Endodermal cell (in vitro differentiated cells): ENCODE measurements at places on chromosomes 11 and 22. TPM values are rescaled to one million over a fixed set of nuclear protein-coding genes. Genes with fewer than 3 reads are reported as not detected.
A peak's percentile ranks its signal among the peaks of the same experiment; 100 is the strongest.

Gene OR2D2
- total RNA-seq: not detected in 3 replicates

Gene KLHL35
- 1.3 TPM in 1 of 3 replicates, not detected in the others for total RNA-seq

Gene GAS2
- 1.9 to 4.5 TPM (median 4.1 TPM) in 3 replicates for total RNA-seq

Gene FADS3
- 27.8 and 28.4 TPM in 2 replicates for total RNA-seq

DNA sequence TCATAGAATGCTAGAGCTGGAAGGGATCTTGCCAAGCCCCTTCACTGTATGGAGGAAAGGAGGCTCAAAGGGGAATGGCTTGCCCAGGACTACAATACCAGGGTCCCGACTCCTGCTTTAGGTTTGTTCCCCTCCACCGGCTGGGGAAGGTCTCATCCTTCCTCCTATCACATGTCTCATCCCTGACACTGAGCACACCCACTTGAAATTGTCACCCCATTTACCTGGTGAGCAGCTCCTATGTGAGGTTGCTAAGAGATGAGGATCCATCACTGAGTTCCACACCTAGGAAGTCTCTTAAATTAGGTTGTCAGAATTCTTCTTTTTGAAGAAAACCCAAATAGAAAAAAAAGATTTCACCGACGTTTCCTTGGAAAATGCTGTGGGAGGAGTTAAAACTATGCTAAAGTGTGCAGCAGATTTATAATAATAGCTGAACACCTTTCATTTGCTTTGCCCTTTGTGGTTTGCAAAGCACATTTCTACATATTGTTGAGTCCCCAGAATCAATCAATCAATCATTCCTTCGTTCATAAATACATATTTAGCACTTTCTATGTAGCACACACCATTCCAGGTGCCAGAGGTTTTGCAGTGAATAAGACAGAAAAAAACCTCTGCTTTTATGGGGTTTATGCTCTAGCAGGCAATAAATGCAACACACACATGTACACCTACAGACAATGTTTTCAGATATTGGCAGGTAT lies 91.7 kb downstream of the TENM4 start:
- no peaks in the 10 kb centered on the region for H3K27me3 ChIP-seq
- H3K4me1 ChIP-seq: no peaks in the 10 kb centered on the region
- no peak overlapping the region for H3K4me3 ChIP-seq
- H3K27ac ChIP-seq: no peak overlapping the region
- DNase-seq: no peak

DNA sequence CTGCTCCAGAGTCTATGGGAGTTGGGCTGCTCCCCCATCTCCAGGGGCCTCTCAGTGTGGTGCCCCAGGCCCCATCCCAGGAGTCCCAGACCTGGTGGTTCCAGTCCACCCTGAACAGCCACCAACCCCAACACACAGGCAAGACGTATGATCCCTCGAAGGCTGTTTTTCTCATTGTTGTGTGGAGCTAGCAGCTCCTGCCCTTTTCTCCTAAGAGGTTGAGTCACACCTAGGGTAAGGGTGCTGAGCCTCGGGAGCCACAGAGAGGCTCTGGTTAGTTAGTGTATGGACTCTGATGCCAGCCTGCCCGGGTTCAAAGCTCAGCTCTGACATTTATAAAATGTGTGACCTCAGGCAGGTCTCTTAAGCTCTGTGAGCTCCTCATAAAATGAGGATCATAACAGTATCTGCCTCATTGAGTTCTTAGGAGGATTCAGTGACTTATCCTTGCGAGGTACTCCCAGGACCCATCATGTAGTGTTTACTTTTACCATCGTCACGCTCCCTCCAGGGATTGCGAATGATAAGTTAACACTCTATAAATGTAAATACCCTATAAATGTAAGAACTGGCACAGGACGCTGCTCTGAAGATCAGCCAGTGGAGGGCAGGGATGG lies 47.2 kb downstream of the FBLN1 start:
- DNase-seq: no peak
- no peak overlapping the region for H3K4me3 ChIP-seq
- no peaks in the 10 kb centered on the region for H3K4me1 ChIP-seq
- no peak overlapping the region for H3K27ac ChIP-seq
- no peaks in the 10 kb centered on the region for H3K27me3 ChIP-seq

GRCh38 chr22:35752006-35752862 lies 34.6 kb downstream of the APOL5 start:
- no peak for DNase-seq
- no peaks in the 10 kb centered on the region for H3K27me3 ChIP-seq
- H3K4me1 ChIP-seq: no peaks in the 10 kb centered on the region
- H3K36me3 ChIP-seq: peaks cover 68% of the 10 kb centered on the region
- no peak overlapping the region for H3K4me3 ChIP-seq

DNA sequence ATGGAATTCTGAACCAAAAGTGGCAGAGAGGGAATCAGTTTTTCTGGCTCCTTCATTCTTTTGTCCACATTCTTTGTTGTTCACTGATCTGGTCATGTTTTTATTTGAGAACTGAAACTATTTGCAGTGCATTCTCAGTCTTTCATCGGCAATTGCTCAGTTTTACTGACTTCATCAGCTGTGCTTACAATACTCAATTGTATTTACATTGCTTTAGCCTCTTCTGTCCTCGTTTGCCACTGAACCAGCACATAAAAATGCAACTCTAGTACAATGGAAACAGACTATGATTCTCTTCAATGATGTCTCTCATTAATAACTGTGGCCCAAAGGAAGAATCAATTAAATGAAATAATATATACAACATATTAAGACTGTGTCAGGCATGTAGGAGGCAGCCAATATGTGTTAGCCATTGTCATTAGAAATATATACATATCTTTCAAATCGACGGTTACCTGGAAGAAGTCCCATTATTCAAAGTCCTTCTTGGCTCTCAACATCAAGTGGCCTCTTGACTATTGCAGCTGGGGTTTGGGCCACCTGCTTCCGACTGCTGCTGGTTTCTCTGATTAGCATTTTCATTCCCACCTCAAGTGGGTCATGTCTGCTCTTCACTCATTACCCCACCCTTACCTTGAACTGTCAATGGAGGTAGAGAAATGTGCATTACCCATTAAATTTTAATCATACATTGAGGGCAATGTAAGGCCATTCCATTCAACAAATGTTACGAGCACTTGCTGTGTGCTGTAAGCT lies 600.1 kb downstream of the INSC start:
- peaks cover 14% of the 10 kb centered on the region for H3K4me1 ChIP-seq
- peak; percentile 23 for DNase-seq
- no peak overlapping the region for H3K4me3 ChIP-seq
- H3K27me3 ChIP-seq: no peaks in the 10 kb centered on the region
- H3K36me3 ChIP-seq: no peaks in the 10 kb centered on the region

DNA sequence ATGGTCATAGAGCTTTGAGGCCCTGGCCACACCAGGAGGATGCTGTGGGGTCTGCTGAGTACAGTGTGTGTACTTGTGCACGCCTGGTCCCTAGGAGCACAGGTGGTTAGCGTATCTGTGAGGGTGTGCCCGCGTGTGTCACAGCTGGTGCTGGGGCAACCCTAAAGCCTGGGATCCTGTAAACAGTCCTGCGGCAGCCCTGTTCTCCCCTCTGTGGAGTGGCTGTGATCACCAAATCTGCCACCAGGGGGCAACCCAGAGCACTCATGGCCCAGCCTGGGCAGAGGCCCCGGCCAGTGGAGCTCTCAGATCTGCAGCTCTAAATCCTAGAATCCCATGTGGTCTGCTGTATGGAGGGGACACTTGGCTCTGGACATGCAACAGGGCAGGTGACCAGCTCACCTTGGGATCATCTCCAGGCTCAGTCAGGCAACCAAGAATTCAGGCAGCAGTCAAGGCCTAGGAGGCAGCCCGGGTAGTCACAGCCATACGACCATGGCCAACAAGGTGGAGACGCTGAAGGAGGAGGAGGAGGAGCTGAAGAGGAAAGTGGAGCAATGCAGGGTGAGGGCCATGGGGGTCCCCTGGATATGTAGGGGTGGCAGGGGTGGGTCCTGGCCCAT lies 3.9 kb downstream of the SH3BP1 start:
- peaks cover 6% of the 10 kb centered on the region for H3K4me1 ChIP-seq
- H3K36me3 ChIP-seq: peaks cover 18% of the 10 kb centered on the region
- no peak overlapping the region for H3K27ac ChIP-seq
- peak; percentile 97 for DNase-seq
- no peaks in the 10 kb centered on the region for H3K27me3 ChIP-seq
- H3K4me3 ChIP-seq: no peak overlapping the region
